ENCODE measurements at places on chromosomes 4 and X.

- no peak for DNase-seq
Observed at GRCh38 chr4:142700531-142700930, 145.6 kb downstream of the INPP4B start.

- DNase-seq = no peak
Observed at GRCh38 chrX:147848543-147849443, 62.9 kb upstream of the FMR1 start.

DNA sequence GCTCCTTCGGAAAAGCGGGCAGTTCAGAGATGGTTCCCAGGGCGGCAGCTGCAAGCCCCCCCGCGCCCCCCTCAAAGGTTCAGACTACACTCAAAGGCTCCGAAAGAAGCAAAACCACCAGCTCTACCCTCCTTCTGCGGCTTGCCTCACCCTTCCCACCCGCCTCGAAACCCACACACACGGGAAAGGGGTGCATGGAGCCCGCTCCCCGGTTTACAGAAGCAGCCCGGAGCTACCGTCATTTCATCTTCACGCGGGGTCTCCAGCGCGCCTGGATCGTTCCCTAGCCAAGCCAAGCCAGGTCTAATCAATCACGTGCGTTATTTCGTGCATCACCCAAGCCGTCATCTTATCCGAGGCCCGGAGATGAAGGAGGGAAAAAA is 1.2 kb downstream of the NLGN4X start:
- DNase-seq = no peak

DNA sequence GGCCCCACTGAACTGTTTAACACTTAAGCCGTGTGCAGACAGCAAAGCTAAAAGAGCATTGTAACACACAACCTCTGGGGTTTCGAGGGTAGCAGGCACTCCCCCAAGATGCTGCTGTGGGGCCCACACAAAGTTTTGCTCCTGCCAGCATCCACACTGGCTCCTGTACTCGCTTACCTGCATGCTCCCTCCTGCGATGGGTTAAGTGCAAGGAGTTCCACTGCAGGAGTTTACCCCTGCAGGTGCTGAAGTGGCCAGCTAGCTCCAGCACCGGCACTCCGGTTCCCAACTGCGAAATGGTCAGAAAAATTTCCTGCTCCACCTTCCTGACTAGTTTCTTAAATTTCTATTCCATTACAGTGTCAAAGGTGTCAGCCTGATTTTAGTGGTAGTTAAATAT is 443.5 kb downstream of the PCDH10 start:
- DNase-seq = no peak

GRCh38 chrX:118706681-118707080 is 20.7 kb upstream of the IL13RA1 start:
- no peak for DNase-seq

DNA sequence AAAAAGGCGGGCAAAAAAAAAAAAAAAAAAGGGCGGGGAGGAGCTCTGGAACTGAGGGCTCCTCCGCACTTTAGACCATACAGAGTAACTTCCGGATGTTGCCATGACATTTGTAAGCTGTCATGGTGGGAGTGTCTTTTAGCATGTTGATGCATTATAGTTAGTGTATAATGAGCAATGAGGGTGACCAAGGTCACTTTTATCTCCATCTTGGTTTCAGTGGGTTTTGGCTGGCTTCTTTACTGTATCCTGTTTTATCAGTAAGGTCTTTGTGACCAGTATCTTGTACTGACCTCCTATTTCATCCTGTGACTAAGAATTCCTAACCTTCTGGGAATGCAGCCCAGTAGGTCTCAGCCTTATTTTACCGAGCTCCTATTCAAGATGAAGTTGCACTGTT is 193.4 kb downstream of the UGT8 start:
- DNase-seq = no peak

DNA sequence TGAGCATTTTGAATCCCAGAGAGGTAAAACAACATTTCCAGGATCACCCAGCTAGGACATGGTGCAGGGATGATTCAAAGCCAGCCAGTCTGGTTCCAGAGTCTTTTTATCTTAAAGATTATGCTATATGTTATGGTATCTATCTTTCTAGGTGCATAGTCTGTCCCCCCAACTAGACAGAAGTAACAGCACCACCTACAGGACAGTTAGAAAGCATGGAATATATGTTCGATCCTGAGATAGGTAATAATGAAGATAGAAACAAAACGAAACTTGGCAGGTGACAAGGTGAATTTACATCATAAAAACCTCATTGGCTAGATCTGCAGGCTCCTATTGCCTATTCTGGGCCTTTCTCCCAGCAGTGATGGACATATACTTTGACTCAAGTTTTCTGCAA is 723.2 kb downstream of the SMARCA1 start:
- DNase-seq = no peak

DNA sequence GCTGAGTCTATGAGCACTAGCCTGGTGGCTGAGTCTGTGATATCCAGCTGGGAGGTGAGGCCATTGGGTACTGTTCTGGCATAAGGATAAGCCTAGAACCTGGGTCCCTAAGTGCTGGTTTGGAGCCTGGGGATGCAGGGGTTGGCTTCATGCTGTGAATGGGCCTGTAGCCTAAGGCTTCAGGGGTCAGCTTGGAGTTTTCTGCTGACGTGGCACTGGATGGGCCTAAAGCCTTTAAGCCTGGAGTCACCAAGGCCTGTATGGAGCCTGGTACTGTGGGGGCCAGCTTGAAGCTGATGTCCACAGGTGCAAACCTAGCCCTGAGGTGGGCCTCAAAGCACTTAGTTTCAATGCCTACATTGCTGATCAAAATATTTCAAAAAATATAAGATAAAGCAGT is 979.6 kb upstream of the POU3F4 start:
- DNase-seq = no peak

DNA sequence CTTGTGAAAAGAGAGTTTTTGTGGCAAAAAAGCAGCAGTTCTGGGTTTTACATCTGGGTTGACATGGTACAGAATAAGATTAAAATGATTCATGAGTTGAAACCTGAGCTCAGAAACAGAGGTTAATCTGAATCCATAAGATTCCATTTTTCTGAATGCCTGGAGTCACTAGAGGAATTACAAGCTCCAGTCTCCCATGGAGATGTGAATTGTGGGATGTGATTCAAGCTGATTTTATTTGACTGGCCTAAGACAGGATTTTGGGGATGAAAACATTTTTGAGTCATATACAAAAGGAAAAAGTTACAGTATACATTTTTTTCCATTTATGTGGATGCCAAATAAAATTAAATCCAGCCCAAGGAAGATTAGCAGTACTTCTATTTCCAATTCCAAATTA is 161.1 kb downstream of the RBM46 start:
- no peak for DNase-seq

DNA sequence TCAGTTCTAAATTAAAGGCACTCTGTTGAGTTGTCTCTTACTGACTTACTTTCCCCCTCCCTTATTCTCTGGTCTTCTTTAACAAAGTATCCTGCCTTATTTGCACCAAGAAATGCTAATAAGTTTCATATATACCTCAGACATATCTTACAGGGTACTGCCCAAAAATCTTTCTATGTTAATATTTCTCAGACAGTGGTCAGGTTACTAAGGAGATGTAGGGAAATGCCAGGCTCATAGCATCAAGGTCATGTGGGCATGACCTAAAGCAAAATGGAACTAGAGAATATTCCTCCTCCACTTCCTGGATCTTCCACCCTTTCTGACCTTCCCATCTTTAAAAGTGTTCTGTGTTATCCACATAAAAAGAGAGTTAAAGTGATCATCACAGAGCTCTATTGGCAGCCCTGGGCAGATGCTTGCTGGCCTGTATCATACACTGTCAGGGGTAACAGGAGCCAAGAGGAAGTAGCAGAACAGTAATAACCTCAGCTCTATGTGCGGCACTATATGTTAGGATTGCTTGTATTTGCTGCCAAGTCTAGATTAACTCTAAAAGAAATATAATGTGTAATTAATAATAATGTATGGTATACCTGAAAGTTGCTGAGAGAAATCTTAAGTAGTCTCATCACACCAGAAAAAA is 74.3 kb downstream of the IQCM start:
- no peak for DNase-seq

DNA sequence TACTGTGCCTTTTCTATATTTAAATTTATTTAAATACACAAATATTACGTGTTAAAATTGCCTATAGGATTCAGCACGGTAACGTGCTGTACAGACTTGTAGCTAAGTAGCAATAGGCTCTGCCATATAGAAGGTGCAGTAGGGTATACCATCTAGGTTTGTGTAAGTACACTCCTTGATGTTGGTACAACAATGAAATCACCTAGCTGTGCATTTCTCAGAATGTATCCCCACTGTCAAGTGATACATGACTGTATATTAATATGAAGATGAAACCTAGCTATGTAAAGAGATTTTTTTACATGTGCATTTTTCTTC is 431.2 kb downstream of the KCTD8 start:
- no peak for DNase-seq

- no peak for DNase-seq
Observed at GRCh38 chrX:431056-431455, 44.3 kb upstream of the PPP2R3B start.

DNA sequence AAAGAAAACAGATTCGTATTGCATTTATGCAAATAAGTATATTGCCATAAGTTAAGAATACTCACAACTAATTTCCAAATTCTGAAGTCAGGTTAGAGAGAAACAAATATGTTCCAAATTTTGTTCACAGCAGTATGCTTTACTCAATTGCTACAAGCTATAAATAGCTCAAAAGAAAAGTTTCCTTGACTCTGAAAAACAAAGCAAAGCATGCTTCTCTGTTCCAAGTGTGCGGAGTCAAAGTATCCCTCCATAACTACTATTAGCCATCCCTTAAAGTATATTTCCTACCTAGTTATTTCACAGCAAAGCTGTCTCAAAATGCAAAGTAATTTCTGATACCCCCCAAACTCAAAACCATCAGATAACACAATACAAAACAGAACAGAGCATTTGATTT is 47.3 kb downstream of the MGST2 start:
- no peak for DNase-seq

GRCh38 chr4:148090029-148090428 is 352.2 kb downstream of the NR3C2 start:
- DNase-seq = no peak

DNA sequence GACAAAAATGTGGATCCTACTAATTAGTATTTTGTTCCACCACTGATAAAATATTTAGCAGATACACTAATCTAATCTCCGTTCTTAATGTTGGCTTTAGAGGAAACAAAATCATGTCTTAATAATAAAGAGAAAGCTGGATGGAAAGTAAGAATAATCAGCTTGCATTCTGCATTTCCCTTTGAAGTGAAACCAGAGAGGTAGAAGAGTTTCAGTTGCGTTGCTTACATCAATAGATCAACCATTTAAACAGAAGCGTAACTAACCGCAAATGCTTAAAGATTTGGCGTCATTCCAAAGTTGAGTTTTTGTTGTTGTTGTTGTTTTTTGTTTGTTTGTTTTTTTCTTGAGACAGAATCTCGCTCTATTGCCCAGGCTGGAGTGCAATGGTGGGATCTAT is 168.9 kb downstream of the TRIML1 start:
- DNase-seq = no peak

GRCh38 chrX:10739426-10739825 is 119.0 kb upstream of the MID1 start:
- DNase-seq = no peak

GRCh38 chr4:85744950-85745349 is 270.0 kb downstream of the ARHGAP24 start:
- DNase-seq = no peak

- no peak for DNase-seq
Observed at GRCh38 chr4:184310171-184310567, 92.5 kb upstream of the ENPP6 start.

- DNase-seq = no peak
Observed at GRCh38 chr4:189364032-189364449, 576.6 kb upstream of the FRG1 start.

DNA sequence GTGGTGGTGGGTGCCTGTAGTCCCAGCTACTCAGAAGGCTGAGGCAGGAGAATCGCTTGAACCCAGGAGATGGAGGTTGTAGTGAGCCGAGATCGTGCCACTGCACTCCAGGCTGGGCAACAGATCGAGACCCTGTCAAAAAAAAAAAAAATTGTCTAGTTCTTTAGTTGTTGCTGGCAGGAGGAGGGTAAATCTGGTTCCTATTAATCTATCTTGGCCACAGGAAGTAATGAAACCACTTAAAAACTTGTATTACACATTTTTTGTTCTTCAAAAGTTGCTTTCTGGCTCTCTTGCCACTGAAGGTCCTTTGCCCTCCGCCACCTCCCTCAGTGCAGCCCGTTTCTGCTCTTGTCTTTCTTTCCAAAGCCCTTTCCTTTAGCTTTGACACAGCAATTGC is 102.9 kb upstream of the ARSJ start:
- no peak for DNase-seq

DNA sequence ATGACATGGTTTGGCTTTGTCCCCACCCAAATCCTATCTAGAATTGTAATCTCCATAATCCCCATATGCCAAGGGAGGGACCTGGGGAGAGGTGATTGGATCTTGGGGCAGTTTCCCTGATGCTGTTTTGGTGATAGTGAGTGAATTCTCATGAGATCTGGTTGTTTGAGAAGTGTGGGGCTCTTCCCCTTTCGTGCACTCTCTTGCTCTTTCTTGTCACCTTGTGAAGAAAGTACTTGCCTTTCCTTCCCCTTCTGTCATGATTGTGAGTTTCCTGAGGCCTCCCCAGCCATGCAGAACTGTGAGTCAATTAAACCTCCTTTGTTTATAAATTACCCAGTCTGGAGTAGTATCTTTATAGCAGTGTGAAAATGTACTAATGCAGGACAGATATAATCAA is 36.4 kb upstream of the FREM3 start:
- DNase-seq = no peak

DNA sequence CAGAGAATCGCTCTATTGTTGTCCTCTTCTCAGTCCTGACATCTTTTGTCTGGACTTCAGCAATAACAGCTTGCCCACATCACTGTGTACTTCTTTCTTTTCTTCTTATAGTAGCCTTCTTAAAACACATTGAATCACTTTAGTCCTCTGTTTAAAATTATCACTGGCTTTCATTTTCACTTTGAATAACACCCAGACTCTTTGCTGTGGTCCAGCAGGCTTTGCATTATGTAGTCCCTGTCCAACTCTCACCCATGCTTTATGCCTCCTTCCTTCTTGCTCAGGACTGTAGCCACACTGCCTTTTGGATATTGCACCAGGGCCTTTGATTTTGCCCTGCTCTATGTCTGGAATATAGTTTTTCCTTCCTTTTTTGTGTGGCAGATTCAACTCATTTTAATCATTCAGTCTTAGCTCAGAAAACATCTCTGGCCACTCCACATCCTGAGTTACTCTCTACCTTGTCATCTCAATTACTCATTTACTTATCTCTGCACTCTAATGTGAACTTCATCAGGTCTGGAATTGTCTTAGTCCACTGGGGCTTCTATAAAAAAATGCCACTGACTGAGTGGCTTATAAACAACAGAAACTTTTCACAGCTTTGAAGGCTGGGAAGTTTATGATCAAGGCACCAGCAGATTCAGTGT is 168.2 kb downstream of the C4orf33 start:
- no peak for DNase-seq

All from cortex of kidney (tissue), 1 donor.